ENCODE measurements at places on chromosomes 4 and X.

DNA sequence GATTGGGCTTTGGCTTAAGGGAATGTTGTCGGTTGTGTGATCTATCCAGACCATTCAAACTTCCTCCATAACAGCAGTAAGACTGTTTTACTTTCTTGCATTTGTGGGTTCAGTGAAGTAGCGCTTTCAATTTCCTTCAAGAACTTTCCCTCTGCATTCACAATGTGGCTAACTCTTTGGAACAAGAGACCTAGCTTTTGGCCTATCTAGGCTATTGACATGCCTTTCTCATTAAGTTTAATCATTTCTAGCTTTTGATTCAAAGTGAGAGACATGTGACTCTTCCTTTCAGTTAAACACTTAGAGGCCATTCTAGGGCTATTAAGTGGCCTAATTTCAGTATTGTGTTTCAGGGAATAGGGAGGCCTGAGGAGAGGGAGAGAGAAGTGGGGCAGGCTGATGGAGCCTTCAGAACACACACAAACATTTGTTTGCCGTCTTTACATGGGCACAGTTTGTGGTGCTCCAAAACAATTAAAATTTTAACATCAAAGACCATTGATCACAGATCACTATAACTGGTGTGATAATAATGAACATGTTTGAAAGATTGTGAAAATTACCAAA lies 34.1 kb downstream of the ADH5 start:
- DNase-seq: no peak

GRCh38 chr4:57499786-57500185 lies 389.6 kb upstream of the IGFBP7 start:
- no peak for DNase-seq

DNA sequence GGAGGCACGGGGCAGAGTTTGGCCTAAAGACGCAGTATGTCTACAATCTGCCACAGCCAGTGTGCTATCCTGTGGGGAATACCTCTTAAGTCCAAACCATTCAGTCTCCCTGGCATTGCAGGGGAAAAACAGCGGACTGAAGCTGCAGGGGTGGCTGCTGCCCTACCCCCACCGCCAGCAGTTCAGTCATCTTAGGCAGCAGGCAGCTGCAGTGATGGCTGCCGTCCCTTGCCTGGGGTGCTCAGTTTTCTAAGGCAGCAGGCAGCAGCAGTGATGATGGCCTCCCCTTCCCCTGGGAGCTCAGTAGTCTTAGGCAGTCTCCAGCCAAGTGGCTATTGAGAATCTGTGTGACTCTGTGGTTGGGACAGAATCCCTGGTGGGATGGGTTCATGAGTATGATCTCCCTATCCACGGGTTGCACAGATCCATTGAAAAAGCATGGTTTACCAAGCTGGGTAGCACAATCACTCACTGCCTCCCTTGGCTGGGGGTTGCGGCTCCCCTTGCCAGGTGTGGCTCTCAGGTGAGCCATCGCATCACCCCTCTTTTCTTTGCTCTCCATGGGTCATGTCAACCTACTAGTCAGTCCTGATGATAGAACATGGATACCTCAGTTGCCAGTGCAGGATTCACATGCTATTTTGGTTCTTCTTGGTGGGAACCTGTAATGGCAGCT lies 48.9 kb upstream of the GRID2 start:
- DNase-seq: peak; percentile 73

DNA sequence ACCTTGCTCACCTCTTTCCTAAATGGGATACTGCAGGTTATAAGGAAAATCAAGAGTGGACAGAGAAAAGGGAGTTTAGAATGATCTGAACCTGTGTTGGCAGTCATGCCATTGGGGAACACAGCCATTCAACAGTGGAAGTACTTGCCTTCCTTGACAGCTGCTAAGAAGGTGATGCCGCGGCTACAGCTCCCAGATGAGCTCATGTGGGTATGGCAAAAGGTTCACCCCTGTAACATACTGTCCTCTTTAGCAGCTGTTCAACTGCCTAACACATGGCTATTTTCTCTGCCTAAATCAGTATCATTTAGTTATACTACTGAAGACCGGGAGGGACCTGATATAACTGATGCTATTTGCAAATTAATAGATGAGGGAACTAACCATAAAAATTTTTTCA lies 76.8 kb downstream of the DCHS2 start:
- DNase-seq: peak; percentile 7

DNA sequence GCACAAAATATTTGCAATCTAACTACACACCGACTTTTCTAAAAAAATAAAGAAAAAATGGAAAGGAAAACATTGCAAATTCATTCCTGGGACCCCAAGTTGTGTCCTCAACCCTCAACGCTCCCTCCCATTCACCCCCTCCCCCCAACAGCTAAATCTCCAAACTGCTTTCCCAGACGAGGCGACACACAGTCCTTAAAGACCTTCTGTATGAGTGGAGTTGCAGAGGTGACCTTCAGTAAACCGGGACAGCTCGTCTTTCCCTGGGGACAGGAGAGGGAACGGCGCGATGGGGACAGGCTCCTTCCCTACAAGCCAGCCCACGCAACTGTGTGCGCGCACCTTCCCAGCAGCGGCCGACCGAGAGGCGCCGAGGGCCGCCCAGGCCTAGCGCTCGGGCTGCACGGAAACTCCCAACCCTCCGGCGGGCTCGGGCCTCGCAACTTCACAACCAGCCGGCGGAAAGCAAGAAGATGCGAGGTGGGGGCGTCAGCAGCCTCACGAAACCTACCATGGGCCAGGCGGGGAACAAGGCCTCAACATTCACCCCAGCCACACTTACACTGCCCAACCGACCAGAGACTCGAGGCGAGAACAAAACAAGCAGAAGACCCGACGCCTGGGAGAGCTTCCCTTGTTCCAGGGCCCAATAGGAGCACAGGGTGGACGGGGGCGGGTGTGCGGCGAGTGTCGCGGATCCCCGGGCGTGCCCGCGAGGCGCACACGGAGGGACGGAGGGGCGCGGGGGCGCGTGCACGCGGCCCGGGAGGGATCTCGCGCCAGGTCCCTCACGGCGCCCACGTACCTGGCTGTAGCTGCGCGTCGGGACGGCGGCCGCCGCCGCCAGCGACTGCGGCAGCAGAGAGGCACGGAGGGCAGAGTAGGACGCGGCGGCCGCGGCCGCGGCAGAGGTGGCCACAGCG lies 763 bp downstream of the GRSF1 start:
- DNase-seq: peak; percentile 73

GRCh38 chrX:110532581-110532931 lies 173.9 kb downstream of the RTL9 start:
- DNase-seq: no peak

DNA sequence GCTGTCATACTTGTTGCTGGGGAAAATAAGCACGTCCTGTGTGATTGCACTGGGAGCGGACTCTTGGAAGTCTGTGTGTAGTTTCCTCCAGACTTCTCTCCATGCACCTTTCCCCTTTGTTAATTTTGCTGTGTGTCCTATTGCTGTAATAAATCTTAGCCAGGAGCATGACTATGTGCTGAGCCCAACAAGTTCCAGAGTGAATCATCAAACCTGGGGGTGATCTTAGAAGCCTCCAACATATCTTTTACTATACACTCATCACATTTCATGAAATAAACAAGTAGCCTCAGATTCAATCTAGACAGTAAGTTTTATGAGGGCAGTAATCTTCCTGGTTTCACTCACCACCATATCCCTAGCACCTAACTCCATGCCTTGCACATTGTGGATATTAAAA lies 43.3 kb upstream of the FGF13 start:
- no peak for DNase-seq

- DNase-seq: no peak
Observed at GRCh38 chrX:153061732-153062131, 5.5 kb downstream of the PNMA3 start.

DNA sequence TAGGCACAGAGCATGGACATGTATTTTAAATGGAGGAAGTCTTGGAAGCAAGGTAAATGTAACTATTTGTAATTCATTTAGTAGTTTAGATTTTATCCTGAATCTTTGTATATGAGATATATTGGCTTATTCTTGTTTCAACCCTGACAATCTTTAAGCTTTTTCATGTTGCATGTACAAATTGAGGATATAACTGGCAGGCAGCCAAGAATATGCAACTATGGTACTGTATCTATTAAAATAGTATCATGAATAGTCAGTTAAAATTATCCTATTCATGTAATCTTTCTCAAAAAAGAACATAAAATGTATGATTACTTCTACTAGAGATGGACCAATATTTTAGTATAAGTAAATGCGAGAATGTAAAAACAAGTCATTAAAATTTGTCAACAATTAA lies 1141.5 kb downstream of the PCDH18 start:
- no peak for DNase-seq

GRCh38 chrX:109848461-109849050 lies 115.5 kb upstream of the ACSL4 start:
- DNase-seq: peak; percentile 41

Data from mesendoderm (in vitro differentiated cells).